ENCODE measurements at places on chromosomes 5 and 9.

- DNase-seq, result no peak
These were observed 12.5 kb downstream of the COMMD10 start for GRCh38 chr5:116097301-116097700.

- no peak for DNase-seq
These were observed 13.1 kb downstream of the ZNF608 start for GRCh38 chr5:124733329-124733650.

DNA sequence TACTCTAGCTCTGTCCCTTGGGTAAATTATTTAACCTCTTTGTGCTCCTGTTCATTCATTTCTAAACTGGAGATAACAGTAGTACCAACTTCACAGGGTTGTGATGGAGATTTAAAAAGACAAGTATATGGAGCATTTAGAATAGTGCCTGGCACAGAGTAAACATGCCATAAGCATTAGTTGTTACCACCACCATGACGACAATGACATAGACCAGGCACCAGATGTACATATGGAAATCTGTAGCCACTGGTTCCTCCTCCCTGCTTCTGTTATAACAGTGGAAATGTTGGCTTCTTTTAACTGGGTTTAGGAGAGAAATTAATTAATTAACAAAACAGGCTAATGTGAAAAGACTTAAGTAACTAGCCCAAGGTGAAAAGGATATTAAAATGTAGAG is 217.5 kb downstream of the DENND1A start:
- DNase-seq, result no peak

DNA sequence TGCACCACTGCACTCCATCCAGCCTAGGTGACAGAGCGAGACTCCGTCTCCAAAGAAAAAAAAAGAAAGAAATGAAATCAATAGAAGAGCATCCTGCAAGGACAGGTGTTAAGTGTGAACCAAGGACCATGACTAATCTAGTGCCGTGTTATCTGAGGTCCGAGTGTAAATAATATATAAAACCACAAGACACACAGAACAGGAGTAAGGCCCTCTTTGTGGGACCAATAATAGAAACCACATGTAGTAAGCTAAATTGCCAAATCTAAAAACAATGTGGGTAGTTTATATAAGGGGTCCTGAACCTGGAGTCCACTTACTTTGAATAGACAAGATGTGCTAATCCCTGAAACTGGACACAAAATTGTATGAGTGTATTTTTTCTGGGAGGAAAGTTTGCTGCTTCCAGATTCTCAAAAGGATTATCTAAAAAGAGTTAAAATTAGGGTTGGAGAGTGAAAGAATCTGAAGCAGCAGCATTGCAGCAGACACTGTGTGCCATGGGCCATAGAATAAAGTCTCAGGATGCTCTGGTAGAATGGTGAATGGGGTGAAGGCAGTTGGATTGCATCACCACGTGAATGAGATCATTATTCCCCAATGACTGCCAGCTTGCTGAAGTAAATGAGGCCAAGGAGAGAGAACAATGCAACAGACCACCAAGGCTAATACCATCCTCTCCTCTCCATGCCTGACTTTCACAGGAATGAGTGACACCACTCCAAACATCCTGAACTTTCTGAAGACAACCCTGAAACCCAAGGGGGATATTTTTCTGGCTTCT is 222.7 kb downstream of the DCP2 start:
- DNase-seq, result no peak

DNA sequence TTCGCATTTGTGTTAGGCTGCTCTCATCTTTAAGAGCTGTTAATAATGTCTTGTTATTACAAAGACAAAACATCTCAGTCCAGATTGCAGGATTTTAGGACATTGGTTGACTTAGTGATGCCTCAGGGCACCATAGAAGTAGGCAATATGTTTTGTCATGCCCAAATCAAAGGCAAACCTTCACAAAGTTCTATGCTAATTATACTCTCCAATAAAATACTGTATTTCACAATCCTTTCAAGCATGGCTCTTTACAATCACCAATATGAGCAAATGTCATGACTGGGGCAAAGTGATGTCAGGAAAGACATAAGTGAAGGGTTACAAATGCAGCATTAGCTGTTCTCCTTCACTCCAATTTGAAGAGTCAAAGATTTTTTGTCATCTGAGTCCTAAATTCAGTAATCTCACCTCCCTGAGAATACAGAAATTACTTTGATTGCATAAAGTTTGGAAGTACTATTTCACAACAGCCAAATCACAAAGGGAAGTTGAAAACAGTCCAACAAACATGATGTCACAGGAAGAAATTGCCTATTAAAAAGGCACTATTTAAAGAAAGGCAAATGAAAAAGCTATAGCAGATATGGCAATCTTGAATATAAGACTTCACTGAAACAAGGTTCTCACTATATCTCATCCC is 303.2 kb downstream of the PRR16 start:
- no peak for DNase-seq

DNA sequence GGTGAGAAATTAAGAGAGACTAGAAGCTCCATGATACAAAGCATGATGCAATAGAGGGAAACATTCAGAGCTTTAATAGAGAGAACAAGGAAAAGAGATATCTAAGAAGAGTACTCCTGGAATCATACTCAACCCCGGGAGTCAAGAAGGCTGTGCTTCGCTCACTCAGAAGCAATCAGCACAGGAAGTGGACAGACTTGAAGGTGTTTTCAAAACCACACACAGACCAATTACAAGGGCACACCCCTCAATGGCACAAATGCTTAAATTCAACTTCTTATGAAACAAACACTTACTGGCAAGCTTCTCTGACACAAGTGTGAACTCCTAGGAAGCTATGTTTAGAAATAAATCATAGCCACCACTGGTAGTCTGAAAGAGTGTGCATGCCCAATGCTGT is 462.3 kb downstream of the GABRG2 start:
- DNase-seq, result no peak

DNA sequence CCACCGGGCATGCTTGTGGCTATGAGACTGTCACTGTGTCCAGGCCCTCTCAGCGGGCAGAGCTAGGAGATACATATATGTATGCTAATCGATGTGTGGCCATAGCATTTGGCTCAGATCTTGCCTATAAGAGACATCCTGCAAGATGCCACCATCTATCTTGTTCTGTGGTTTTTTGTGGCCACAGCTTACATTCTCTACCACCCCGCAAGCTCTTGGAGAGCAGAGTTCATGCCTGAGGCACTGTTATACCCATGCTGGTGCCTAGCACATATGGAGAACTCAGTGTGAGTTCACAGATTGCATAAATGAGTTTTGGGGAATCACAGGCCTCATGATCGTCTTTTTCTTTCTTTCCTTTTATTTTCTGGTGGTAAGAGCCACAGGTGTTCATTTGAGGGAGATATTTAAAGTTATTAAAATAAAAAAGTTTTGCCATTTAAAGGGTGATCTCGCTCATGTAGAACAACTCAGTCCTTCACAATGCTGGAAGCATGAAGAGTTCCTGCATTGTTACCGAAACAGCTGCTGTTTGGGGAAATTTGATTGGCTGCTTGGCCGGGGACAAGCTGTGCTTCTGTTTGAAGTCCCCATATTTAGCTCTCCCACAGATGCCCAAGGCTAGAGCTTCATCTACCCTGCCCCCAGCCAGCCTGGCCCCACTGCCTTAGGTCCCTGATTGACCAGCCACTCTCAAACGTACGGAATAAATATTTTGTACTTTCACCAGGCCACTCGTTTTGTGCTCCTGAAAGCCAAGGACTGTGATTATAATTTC is 169.2 kb upstream of the MAP1B start:
- no peak for DNase-seq

Measured in tibial nerve (tissue), 4 donors.